ENCODE measurements at places on chromosomes 1 and 21.

DNA sequence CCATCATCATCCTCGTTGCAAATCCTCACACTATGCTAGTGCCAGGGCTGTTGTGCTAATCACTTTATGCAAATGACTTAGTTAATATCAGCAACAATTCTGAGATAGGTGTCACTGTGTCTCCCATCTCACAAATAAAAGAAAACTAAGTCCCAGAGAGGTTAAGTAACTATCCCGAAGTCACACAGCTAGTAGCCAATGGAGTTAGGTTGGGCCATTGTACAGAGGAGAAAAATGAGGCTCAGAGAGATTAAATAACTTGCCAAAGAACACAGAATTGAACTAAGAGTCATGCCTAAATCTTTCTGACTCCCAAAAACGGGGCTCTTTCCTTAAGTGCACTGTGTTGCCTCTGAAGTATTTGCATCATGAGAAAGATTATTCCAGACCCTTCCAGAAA is 146.4 kb downstream of the MIS18A start:
- no peak for DNase-seq

DNA sequence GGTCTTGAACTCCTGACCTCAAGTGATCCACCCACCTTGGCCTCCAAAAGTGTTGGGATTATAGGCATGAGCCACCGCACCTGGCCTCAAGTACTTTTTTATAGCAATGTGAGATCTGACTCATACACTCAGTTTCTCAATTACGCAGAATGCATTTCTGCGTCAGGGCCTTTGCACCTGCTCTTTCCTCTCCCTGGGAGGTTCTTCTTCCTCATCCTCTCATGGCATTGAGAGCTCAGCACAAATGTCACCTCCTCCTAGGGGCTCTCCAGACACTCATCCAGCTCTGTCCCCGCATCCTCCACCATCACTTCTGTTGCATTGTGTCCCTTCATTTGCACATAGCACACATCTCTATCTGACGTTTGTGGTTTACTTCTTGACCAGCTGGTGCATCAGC is 418.8 kb downstream of the PTPRU start:
- no peak for DNase-seq

- DNase-seq, result no peak
These were observed 323.7 kb downstream of the PLPP3 start for GRCh38 chr1:56255516-56256152.

- no peak for DNase-seq
These were observed 1.2 kb upstream of the HSPB7 start for GRCh38 chr1:16018749-16019643.

GRCh38 chr1:228141226-228142044 is 1.4 kb downstream of the GUK1 start:
- no peak for DNase-seq

- no peak for DNase-seq
These were observed 35.7 kb upstream of the PLA2G4A start for GRCh38 chr1:186792870-186793581.

GRCh38 chr1:98898940-98899339 is 105.7 kb downstream of the PLPPR5 start:
- no peak for DNase-seq

DNA sequence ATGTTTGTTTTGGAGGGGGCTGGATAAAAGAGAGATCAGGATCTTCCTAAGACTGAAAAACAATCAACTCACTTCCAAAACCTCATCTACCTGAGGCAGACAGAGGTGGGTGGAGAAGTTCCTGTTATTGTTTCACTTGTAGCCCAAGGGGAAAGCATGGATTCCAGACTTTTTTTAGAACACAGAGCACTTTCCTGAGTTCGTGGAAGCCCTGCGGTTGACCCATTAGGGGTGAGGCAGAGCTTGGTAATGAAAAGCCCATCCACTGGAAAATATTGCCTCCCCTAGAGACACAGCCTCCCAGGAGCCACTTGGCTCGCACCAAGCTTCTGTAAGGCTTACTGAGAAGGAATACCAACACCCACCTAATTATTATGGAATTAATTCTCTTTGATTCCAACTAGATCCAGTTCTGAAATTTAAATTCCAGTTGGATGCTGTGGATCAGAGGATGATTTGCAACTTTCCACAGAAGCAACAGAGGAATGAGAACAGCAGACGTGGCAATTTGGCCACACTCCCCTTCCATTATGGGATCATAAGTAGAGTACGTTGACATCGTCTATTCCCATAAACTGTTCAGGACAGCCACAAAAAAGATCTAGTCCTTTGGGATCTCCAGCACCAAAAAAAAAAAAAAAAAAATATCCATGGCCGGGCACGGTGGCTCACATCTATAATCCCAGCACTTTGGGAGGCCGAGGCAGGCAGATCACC is 4.1 kb upstream of the PEF1 start:
- no peak for DNase-seq

GRCh38 chr1:20191266-20191825 is 5.0 kb upstream of the PLA2G2C start:
- DNase-seq, result no peak

DNA sequence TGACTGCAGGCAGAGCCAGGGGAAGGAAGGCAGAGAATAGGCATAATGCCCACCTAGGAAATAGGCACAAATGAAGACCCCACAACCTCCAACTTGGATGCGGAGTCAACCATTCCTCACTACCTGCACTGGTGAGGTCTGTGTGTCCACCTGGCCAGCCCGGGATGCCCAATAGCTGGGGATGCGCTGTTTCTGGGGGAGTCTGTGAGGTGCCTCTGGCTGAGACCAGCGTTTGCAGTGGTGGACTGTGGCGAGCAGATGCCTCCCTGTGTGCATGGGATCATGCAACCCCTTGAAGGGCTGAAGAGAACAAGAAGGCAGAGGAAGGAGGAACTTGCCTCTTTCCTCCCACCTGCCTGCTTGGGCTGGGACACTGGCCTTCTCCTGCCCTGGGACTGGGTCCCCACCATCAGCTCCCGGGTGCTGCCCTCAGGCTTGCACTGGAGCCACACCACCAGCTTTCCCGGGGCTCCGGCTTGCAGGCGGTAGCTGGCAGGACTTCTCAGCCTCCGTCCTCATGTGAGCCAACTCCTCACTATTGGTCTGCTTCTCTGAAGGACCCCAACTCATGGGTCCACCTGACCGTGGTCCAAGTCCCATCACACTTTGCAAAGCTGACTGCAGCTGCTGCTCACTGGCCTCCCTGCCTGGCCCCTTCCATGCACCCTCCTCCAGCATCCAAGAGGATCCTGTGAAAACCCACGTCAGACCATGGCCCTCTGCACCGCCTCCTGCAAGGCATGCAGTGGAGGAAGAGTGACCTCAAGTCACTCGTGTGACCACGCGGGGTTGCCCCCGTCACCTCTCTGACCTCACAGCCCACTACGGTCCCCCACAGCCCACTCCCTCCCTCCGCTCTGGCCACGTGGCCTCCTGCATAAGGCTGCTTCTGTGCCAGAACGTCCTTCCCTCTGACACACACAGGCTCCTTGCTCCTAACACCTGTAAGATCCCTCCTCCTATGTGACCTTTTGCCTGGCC is 2.7 kb upstream of the PDE9A start:
- no peak for DNase-seq

GRCh38 chr1:234755449-234755863 is 145.5 kb upstream of the IRF2BP2 start:
- no peak for DNase-seq

- DNase-seq, result no peak
These were observed 11.3 kb downstream of the ARHGEF11 start for GRCh38 chr1:157034137-157034800.

GRCh38 chr1:54808443-54809207 is 7.5 kb upstream of the TTC22 start:
- no peak for DNase-seq

DNA sequence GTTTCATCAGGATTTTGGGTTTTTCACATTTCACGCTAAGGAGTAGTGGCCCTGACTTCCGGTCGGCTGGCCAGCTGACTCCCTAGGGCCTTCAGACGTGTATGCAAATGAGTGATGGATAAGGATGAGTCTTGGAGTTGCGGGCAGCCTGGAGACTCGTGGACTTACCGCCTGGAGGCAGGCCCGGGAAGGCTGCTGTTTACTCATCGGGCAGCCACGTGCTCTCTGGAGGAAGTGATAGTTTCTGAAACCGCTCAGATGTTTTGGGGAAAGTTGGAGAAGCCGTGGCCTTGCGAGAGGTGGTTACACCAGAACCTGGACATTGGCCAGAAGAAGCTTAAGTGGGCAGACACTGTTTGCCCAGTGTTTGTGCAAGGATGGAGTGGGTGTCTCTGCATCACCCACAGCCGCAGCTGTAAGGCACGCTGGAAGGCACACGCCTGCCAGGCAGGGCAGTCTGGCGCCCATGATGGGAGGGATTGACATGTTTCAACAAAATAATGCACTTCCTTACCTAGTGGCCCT is 23.1 kb upstream of the TNFRSF1B start:
- no peak for DNase-seq

DNA sequence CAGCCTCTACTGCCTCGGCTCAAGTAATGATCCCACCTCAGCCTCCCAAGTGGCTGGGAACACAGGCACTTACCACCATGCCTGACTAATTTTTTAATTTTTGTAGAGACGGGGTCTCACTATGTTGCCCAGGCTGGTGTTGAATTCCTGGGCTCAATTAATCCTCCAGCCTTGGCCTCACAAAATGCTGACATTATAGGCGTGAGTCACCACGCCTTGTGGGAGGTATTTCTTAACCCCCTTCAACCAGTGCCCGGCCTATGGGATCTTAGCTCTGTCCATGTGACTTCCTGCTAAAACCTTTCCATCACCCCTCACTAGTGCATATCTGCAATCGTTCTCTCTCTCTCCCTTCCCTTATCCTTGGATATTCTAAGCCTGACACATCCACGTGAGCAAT is 86.4 kb downstream of the FOXD2 start:
- DNase-seq, result no peak

DNA sequence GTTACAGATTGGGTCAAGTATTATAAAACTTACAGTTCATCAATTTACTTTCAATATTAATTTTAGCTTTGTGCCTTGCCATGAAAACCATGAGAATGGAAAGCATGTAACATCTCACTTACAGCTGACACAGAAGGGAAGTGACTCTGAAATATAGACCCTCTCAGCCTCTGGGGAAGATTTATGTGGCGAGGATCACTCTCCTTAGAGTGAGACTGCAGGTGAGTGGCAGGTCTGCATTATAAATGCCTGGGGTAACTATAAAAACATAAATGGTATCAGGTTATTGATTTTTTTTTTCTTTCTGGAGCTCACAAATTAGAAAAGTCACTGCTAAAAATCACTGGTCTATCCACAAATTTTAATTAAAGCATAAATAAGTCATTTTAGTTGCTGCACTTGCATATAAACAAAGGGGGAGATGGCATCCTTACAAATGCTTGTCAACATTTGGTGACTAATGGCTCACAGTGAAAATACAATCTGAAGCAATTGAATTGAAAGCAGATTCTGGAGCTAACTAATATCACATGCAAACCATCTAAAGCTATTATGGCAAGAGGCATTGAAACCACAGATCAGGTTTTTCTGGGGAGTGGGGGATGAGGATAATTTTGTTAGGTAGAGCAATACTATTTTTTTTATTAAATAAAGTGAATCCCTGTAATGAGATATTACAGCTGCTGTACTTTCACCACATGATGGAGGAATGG is 200.9 kb downstream of the TM2D1 start:
- no peak for DNase-seq

DNA sequence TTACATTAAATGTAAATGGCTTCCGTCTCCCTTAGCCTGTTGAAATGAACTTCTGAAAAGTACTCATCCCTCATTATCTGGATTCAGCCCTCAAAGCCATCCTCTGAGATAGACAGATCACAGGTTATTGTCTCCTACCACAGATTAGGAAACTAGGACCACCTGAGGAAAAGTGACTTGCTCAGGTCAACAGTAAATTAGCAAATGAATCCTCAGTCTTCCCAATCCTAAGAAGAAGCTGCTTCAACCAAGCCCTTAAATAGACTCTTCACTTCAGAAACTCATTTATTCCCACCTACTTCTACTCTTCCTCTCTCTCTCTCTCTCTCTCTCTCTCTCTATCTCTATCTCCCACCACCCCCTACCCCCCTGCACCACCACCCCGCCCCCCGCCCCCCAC is 152.3 kb downstream of the DMRTA2 start:
- DNase-seq, result no peak

DNA sequence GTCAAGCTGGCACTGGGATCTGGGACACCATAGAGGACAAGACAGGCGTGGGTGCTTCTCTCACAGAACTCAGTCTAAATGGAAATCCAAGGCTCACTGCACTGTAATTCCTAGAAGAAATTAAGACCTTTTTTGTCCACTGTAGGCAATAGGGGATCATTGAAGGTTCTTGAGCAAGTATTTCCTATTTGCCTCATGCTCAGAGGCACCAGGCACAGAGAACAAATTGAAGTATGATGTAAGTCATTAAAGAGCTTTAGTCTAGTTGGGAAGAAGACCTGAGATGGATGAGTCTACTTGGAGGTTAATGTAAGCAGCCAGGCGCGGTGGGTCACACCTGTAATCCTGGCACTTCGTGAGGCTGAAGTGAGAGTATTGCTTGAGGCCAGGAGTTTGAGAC is 34.6 kb downstream of the EIF2D start:
- no peak for DNase-seq

DNA sequence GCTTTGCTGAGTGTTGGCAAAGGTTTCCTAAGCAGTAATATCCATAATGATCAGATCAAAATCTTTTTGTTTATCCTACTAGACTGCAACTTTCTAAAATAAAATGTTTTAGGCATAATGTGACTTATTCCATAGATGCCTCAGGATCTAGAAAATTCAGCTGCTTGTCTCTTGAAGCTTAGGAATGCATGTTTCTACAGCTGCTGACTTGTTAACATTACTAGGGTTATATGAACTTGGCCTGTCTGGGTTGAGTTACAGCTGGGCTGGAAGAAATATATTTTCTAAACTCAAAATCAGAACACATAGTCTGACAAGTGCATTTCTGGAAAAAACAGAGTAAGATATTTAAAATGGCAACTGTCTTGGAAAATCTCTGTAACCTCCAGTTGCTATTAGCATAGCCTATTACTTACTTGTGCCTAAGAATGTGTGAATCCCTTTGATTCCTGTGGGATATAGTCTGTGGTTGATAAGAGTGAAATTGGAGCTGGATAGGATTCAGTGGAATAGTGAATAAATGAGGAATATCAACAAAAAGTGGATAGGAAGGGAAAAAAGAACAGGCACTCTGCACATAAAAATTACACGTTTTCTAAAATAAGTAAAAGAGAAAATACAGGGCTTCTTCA is 61.2 kb downstream of the RGS4 start:
- no peak for DNase-seq

- DNase-seq, result no peak
These were observed 7.4 kb downstream of the NR5A2 start for GRCh38 chr1:200034761-200035396.
